Liver (tissue), 10 donors: ENCODE measurements at places on chromosomes 2 and 18. TPM values are rescaled to one million over a fixed set of nuclear protein-coding genes. Genes with fewer than 3 reads are reported as not detected.

MYO5B gene
- 5.4 TPM for total RNA-seq

TSPYL6 gene
- total RNA-seq, result under 0.01 TPM

CHRNG gene
- not detected for total RNA-seq

DNA sequence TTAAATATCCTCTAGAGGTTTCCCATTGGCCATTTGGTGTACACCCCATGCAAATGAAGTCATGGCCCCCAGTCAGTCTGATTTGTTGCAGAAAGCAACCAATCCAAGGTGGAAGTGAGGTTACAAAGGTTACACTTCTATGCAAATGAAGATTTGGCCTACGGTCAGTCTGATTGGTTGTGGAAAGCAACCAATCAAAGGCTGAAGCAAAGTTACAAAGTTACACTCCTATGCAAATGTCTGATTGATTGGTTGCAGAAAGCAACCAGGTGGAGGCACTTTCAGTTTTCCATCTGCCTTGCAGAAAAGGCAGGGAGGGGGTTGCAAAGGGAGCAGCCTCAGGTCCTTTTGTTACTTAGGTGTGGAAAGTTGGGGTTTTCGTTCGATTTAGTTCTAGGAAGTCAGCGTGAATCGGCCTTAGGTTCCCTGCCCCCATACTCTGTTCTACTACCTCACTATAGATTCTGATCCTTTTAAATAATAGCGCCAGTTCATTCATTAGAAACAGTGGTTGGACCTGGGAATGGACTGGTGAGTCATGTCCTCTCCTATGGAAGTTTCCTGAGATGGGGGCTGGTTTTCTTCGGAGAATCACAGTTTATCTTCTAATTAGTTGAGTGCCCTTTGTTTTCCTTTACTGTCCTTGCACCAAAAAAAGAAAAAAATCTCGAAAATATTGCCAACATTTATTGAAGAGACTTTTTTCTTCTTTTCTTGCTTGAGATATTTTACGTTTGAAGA, 279.5 kb downstream of the AGAP1 start:
- no peaks in the 10 kb centered on the region for H3K36me3 ChIP-seq
- no peak overlapping the region for H3K27ac ChIP-seq
- no peak overlapping the region for H3K4me3 ChIP-seq
- DNase-seq, result no peak

- no peak for DNase-seq
- H3K4me1 ChIP-seq, result no peaks in the 10 kb centered on the region
- H3K27me3 ChIP-seq, result no peaks in the 10 kb centered on the region
- no peak overlapping the region for H3K4me3 ChIP-seq
- H3K27ac ChIP-seq, result no peak overlapping the region
- no peaks in the 10 kb centered on the region for H3K36me3 ChIP-seq
Observed at GRCh38 chr2:76019128-76019527, 308.4 kb upstream of the GCFC2 start.

DNA sequence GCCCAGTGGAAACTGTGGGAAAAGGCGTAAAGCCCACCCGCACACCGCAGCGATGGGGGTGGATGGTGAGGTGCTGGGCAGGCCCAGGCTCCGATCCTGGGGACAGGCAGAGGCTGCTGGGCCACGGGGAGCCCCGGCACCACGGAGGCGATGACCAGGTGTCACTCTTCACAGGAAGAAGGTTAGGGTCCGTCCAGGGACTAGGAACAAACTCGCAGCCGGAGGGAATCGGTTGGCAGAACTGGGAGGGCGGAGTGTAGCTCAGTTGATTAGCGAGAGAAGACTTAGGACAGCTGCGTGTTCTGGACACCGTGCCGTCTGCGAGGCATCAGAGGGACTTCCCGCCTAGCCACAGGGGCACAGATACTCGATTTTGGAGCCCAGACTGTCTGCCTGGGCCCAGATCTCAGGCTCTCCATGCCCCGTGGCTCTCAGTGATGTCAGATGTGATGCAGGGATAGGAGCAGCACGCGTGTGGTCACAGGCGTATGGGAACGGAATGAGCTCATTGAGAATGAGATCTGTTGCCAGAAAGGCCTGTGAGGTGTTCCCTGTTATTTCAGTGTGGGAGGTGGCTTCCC, 16.1 kb upstream of the ALLC start:
- no peaks in the 10 kb centered on the region for H3K4me1 ChIP-seq
- no peaks in the 10 kb centered on the region for H3K36me3 ChIP-seq
- H3K4me3 ChIP-seq, result no peak overlapping the region
- no peaks in the 10 kb centered on the region for H3K27me3 ChIP-seq
- no peak for DNase-seq
- H3K27ac ChIP-seq, result no peak overlapping the region
